ENCODE measurements at places on chromosomes 11 and 22.
A peak's percentile ranks its signal among the peaks of the same experiment; 100 is the strongest.

DNA sequence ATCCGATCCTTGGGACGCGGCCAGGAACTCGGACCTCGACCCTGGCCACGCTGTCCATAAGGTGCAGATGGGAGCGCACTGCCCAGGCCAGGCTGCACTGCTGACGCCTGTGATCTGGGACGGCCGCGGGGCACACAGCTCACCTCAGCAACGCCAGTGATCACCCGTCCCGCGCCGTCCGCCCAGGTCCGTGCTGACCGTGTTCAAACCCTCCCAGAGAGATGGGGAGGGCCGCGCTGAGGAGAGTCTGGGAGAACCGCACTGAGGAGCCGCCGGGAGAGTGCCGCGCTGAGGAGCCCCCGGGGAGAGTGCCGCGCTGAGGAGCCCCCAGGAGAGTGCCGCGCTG, 636 bp downstream of the KCNQ1OT1 start:
- DNase-seq, result peak; percentile 72

- no peak for DNase-seq
Measured at GRCh38 chr22:49411236-49411635, 416.4 kb downstream of the BRD1 start.

DNA sequence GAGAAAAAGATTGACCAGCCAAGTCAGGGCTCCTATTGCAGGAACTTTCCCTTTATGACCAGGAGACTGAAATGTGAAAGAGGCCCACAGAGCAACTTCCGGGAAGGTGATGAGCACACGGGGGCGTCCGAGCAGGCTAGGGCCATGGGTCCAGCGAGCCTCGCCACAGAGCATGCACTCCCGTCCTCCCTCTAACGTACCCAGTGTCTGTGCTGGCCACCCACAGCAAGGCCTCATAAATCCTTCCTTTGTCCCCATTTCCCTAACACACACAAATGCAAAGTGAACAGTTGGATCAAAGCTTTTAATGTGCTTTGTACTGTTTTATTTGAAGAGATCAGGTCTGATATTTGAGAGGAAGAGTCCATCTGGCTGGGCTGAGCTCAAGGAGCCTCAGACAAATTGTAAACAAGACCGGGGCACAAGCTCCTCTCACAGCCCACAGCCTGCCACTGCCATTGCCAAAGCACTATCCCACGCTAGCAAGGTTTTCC, 44.3 kb downstream of the BLID start:
- DNase-seq, result no peak

DNA sequence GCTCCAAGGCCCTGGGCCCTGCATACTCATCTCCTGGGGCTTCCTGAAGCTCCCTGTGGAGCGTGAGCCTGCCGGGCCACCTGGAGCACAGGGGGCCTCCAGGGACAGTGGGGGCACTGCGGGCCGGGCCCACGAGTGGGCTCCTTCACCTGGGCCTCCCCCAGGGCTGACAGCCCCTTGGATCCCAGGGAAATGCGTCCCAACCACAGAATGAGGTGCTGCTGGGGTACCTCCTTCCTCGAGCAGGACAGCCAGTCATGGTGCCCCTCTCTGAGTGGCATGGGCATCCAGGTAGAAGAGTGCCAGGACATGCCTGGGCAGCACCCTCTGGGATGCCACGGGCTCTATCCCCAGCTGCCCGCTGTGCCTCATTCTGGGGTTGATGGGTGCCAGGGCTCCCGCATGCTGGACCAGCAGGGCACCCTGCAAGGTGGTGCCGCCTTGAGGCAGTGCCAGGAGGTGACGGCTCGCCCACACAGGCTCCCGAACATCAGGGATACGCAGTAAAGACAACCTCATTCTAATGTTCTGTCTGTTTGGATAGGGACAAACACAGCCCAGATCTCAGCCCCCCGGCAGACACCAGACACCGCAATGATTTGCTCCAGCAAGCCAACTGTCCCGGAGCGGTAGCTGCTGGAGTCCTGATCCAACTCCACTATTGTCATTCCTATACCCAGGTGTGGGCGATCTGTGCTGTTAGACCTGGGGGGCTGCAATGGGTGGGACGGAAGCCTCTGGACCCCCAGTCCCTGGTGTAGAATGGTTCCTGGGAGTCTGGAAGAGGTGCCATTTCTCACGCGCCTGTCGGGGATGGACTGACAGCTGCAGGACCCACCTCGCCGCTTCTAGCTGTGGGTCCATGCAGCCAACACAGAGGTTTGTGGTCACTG, 25.8 kb downstream of the KRTAP5-5 start:
- DNase-seq, result peak; percentile 50

- no peak for DNase-seq
Measured at GRCh38 chr11:19953909-19954308, 206.4 kb downstream of the DBX1 start.

DNA sequence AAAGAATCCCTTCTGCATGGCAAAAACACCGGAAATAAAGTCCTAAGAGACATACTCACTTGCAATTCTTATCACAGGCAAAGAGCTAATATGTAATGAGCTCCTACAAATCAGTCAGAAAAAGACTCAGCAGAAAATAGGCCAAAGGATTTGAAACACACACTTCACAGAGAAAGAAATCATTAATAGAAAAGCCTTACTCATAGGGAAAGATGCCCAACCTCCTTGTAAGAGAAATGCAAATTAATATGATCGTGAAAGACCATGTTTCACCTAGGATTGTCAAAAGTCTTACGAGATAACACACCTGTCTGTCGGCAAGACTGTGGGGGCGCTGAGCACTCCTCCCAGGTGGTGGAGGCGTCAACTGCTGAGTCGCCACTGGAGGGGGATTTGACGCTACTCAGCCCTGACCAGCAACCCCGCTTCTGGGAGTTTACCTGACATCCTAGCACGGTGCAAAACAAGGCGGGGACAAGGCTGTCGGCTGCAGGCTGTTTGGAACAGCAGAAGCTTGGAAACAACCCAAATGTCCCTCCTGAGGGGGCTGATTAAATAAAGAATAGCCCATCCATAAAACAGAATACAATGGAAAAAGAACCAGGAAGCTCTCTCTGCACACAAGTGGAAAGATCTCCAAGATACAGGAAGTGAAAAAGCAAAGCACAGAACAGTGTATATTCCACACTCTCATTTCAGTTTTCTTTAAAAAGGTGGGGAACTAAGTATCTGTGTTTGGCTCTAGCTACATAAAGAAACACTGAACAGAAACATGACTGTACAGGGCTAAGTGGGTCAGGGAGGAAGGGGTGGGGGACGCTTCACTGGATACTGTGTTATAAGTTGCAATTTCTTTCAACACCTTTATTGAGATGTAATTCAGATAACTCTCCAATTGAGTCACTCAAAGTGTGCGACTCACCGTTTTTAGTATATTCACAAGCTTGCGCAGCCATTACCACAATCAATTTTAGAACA, 11.5 kb downstream of the CSNK1E start:
- DNase-seq, result no peak

DNA sequence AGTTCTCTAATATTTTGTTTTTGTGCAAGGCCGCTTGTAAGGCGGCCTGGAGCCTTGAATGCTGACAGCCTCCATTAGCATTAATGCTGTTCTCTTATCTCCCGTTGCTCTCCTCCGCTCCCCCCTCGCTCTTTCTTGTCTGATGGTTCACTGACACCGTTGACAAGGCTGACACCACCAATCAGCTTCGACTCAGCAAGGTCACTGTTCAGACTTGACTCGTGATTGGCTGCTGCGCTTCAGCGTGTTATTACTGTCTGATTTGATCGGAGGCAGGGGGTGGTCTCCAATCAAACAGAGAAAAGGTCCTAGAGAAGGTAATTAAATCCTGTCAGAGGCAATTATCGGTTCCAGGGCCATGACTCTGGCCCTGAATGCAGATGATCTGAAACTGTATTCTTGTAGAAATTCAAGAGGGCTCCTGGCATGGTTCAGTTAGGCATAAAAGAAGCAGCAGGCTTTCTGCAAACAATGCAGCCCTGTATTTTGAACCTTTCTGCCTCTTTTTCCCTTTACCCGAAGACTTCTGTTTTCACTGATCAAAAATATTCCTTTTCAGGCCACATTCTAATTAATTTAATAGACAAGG, 49.3 kb upstream of the MPPED2 start:
- no peak for DNase-seq

DNA sequence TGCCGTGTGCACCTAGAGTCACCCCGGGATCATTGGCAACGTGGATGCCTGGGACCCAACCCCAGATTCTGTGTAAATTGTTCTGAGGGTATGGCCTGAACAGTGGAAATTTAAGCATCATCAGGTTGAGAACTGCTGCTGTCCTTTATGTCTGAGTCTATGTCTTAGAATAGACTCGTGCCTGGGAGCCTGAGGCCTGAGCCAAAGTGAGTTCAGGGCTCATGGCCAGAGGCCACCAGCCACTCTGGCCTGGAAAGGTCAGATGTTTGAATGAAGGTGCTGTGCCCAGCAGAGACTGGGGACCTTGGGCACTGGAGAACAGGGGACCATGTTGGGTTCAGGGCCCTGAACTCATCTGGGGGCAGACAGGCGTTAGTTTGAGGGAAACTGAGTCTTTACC, 91.1 kb downstream of the MYO18B start:
- peak; percentile 41 for DNase-seq

- DNase-seq, result no peak
Measured at GRCh38 chr11:132142554-132142953, 772.1 kb downstream of the NTM start.

GRCh38 chr22:47389201-47389600, 626.8 kb downstream of the TBC1D22A start:
- no peak for DNase-seq

- no peak for DNase-seq
Measured at GRCh38 chr11:69956669-69957190, 121.4 kb upstream of the ANO1 start.

- no peak for DNase-seq
Measured at GRCh38 chr11:77882396-77882795, 61.5 kb downstream of the AAMDC start.

GRCh38 chr11:19237381-19237780, 3.4 kb downstream of the E2F8 start:
- no peak for DNase-seq

DNA sequence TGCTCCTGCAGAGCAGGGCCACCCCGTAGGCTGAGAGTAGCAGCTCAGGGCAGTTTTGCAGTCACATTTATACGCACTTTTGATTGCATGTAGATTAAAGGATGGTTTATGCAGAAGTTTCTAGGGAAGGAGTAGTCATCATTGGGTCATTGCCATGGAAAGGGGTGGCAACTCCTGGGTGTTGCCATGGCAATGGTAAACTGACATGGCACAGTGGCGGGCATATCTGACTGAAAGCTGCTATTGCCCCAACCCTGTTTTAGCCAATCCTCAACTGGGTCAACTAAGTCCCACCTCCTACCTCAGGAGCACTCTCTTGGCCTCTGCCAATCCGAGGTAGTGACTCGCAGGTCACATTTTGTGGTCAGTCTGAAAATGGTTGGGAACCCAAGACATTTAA, 2.4 kb upstream of the ARSA start:
- DNase-seq, result no peak

GRCh38 chr11:26096451-26096850, 235.5 kb upstream of the ANO3 start:
- no peak for DNase-seq

DNA sequence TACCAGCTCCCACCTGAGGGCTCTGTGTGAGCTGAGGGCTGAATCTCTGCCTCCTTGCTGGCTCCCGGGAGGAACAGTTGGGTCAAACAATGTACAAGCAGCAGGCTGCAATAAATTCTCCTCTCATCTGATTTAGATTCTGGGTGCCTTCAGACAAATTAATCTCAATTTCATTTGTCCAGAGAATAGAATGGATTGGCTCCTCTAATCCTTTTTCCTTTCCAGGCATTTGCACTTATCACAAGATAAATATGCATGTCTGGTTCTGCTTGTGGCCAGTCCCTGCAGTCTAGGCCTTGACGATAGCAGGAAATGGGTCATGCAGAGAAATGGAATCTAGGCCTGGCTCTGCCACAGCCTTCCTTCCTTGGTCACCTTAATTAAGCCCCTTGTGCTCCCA, 28.7 kb downstream of the UPB1 start:
- DNase-seq, result no peak

GRCh38 chr11:60182541-60183330, at the start of gene MS4A6A:
MS4A6A (minus strand) TSS chr11:60183083; CDS start chr11:60181727, 1,356 bp downstream.
- no peak for DNase-seq

DNA sequence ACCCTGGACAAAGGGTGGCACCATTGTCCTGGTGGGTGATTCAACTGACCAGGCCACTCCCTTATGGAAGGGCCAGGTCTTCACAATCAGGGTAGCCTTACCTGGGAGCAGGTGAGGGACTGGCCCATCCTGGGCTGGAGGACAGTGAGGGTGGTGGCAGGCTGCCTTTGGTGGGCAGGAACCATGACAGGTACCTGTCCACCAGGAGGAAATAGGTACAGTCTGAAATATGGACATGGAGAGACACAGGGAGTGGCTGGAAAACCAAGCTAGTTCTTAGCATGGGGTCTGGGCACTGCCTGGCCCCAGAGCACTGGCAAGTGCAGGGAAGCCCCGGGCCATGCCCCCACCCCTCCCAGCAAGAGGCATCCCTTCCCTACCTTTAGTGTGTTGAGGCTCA, 113.8 kb downstream of the MED15 start:
- no peak for DNase-seq

GRCh38 chr11:60528934-60529333, 13.7 kb downstream of the MS4A13 start:
- no peak for DNase-seq

GRCh38 chr11:128814856-128815705, 52.0 kb downstream of the KCNJ1 start:
- no peak for DNase-seq

GRCh38 chr11:8268530-8269400, 5.1 kb upstream of the LMO1 start:
- DNase-seq, result peak; percentile 61

Data from coronary artery (tissue), 2 donors.